ENCODE measurements at places on chromosomes 12 and 14.

GRCh38 chr12:67754933-67755697 is 106.6 kb downstream of the DYRK2 start:
- no peak for DNase-seq

DNA sequence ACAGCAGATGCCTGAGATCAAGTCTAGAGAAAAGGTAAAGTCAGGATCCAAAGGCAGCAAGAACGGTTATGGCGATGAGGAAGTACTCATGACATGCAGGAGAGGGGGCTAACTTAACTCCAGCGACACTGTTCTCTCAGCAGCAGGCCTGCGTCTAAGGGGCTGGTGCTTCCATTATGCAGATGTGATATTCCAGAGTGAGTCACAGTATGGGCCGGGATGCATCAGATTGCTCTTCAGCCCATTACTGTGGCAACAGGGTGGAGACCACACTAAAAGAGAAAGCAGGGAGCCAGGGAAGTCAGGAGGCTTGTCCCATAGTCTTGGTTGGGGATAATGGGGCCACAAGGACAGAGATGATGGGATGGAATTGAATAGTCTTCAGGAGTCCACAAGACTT is 151.8 kb upstream of the NTF3 start:
- no peak for DNase-seq

DNA sequence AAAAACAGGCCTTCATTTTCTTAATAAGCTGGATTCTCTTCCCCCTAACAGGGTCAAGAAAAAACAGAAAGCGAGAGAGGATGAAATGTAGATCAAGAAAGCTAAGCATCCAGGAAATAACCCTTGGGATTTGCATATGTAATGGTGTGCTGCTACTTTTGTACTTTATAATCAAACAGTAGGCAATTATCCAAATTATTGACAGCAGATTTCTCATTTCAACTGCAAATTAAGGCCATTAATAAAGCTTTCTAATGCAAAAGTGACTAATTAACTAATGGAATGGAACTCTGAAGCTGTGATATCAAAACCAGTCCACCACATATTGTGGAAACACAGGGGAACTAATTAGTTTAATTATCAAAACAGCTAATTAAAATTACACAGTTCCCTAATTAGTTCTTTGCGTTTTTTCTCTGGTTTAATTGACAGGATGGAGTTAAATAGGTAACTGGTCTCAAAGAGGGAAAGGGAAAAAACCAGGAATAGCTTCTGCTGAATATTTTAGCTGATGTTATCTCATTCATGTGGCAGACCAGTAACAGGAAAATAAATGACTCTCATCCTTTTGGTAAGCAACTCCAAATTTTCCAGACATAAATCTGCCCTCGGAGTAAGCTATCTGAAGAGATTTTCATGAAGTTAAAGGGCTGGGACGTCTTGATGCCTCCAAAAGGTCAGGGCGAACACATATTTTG is 182.7 kb upstream of the LMO3 start:
- DNase-seq: no peak

DNA sequence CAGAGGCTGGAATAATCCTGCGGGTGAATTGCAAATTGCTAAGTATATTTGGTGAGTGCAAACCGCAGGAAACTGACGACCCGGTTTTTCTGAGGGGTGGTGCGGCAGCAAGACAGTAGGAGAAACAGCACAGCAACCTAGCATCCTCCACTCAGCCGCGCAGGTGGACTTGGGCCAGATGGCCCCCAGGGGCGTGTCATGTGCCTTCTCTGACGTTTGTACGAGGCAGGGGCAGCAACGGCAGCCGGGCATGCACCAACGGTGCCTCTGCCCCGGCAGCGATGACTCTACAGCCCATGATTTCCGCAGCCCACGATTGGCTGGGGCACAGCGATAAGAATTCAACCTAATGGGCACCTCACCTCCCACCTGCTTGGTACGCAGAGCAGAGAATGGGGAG is 11.1 kb upstream of the CLEC2A start:
- DNase-seq: no peak

- no peak for DNase-seq
Measured at GRCh38 chr14:57847096-57847495, 18.8 kb downstream of the SLC35F4 start.

GRCh38 chr14:90159688-90160087 is 96.7 kb upstream of the PSMC1 start:
- DNase-seq: no peak

GRCh38 chr14:69092840-69093422 is 60.0 kb downstream of the DCAF5 start:
- DNase-seq: no peak

GRCh38 chr14:24665440-24665991 is 31.5 kb upstream of the GZMB start:
- DNase-seq: no peak

DNA sequence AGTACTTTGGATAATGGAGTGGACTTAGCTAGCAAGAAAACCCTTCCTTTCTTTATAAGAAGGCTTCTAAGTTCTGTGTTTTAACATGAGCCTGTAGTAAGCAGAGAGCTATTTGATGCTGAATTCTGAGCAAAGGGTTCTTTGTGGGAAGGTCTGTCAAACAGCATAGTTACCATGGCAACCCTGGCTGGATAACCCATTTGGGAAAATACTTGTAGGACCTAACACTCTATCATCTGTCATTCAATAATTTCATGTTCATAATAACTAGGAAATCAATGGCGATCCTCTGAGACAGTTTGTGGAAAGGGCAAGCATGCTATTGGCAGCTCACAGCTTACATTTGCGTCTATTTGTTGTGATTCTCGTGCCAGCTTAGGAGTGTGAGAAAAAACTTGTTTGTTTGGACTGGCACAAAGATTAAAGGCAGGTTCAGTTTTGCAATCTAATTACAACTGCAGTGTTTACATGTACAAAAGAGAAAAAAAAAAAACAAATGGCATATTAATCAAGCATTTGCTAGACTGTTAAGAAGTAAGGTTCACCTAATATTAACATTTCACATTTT is 219.2 kb downstream of the PDZRN4 start:
- no peak for DNase-seq

- DNase-seq: no peak
Measured at GRCh38 chr14:87041290-87042020, 951.5 kb downstream of the GALC start.

GRCh38 chr12:89877671-89878070 is 169.0 kb upstream of the ATP2B1 start:
- DNase-seq: no peak

GRCh38 chr12:107607464-107608392 is 77.9 kb upstream of the PWP1 start:
- no peak for DNase-seq

DNA sequence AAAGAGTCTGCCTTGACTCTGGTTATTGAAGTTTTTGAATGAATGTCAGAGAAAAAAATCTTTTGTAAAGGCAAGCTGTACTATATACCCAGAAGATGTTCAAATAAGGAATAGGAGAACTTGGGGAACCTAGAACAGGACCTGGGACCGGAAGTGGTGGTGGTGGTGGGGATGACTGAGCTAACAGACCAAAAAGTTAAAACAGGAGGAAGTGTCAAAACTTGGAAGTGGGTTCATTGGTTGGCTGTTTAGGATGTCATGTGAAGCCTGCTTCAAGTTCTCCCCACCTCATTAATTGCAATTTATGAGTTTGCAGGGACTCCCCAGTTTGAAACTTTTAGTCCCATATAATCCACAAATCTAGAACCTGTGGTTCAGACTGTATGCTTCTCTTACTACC is 26.2 kb downstream of the PLXNC1 start:
- no peak for DNase-seq

Measured in caudate nucleus (tissue), 63 donors.